ENCODE measurements at places on chromosomes 7 and 10.

GRCh38 chr10:24340883-24341282 lies 131.9 kb downstream of the KIAA1217 start:
- peak; percentile 66 for DNase-seq

- DNase-seq: no peak
Measured at GRCh38 chr10:71294091-71294561, 24.9 kb upstream of the SLC29A3 start.

- no peak for DNase-seq
Measured at GRCh38 chr7:12481722-12482121, 78.1 kb upstream of the VWDE start.

DNA sequence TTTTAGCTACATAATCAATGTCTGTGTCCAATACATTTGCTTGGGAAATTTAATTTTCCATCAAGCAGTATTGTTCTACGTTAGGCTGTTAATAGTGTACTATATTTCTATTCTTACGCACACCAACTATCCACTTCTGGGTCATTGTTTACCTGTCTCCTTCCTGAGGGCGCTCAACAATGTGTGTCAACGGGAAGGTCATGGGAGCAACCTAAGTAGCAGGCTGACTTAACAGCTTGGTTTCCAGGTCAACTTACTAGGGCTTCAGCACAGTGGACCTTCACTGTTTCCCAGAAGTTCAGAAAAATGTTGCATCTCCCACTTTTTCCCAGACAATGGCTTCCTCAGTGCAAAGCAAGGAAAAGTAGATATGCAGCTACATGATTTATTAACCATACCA lies 13.7 kb downstream of the THSD7A start:
- DNase-seq: no peak

All from tongue (tissue), 3 donors.